ENCODE measurements at places on chromosomes 5 and 9.

DNA sequence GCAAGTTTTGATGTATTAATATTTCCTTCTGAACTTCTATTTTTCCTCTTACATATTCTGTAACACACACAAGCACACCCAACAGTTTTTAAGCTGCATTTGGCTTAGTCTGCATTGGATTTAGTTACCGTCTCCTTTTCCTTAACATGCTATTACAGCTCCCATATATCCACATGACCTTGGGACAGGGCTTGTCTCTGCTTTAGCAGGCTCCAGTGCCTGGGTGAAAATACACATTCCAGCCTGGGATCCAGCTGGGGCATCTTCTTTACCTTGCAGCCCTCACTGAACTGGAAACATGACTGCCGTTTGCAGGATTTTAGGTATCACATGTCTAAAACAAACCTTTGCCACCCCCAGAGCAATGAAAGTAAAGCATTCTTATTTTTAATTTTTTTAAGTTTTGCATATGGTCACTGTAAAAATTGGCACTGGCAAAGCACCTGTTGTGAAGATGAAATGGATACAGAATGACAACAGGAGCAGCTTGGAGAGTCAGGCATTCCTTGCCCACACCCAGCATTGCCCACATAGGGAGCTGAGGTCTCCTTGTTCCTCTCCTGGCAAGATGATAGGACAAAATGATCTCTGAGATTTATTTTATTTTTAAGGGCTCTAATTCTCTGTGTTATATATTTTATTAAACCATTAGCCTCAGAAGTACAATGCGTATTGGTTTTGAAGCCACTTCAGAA, 4.0 kb downstream of the GADD45G start:
- no peak for DNase-seq

GRCh38 chr5:125245216-125245615, 498.8 kb upstream of the ZNF608 start:
- DNase-seq, result no peak

GRCh38 chr5:125348221-125348692, 601.8 kb upstream of the ZNF608 start:
- no peak for DNase-seq

DNA sequence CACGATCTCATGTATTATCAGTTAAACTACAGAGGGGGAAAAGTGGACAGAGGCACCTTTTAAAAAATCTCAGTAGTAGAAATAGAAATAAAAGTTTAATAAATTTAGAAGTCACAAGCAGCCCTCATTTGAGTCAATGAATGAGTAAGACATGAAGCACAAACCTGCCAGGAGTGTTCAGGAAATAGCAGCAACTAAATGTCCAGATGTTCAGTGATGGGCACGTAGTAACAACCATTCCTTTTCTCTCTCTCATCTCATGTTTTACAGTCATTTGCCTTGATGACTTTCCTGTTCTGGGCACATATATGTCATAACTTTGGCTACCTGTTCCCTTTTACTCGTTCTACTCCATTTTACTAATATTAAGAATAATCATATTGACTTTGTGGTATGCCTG, 17.7 kb downstream of the ISOC1 start:
- no peak for DNase-seq

DNA sequence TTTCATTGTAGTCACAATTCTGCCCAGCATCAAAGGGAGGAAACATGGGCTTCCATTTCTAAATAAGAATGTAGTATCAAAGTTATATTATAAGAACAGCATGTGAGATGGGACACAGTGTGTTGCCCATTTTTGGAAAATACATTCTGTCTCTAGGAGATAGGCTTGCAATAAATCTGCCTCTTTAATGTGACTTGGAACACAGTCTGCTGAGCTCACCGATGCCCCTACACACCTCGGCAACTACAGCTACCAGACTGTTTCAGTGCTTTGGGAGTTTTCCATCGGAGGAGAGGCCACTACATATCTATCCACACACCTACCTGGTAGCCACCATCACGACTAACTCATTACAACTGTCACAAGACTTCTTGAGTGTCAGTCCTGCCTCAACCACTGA, 18.9 kb upstream of the FCHO2 start:
- no peak for DNase-seq

GRCh38 chr5:106459541-106459940, 1211.2 kb downstream of the EFNA5 start:
- no peak for DNase-seq

GRCh38 chr9:116491219-116491618, 195.9 kb upstream of the TRIM32 start:
- DNase-seq, result no peak

- DNase-seq, result no peak
Observed at GRCh38 chr5:175663186-175664184, 5.6 kb downstream of the HRH2 start.

DNA sequence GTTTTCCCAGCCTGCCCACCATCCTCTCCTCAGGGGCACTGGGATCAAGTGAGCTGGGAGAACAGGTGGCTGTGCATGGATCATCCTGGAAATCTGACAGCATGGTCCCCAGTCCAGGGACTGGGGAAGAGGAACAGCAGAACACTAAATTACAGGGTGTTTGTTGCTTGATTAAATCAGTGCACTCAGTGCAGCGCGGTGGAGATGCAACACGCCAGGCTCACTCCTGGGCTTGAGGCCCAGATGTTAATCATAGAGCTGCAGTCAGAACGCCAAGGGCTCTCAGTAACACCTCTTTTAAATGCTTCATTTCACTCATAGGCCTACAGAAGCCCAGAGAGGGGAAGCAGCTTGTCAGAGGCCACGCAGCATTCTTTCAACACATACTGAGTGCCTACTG, 14.2 kb upstream of the LARP1 start:
- no peak for DNase-seq

DNA sequence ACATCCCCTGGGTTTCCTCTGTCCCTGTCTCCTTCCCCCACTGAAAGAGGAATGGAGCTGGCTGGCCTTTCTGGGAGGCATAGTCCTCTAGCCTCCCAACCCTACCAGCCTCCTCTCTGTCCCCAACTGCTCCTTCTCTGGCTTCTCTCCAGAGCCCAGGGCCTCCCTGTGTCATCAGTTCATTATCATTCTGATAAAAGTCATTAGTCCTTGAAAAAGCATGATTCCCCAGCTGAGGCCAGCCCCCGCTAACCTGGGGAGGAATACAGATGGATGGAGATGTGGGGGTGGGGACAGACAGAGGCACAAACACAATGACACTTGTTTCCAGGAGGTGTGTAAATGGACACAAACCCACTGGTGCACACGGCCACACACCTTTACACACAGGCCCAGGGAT, 73.6 kb upstream of the HSPA9 start:
- no peak for DNase-seq

DNA sequence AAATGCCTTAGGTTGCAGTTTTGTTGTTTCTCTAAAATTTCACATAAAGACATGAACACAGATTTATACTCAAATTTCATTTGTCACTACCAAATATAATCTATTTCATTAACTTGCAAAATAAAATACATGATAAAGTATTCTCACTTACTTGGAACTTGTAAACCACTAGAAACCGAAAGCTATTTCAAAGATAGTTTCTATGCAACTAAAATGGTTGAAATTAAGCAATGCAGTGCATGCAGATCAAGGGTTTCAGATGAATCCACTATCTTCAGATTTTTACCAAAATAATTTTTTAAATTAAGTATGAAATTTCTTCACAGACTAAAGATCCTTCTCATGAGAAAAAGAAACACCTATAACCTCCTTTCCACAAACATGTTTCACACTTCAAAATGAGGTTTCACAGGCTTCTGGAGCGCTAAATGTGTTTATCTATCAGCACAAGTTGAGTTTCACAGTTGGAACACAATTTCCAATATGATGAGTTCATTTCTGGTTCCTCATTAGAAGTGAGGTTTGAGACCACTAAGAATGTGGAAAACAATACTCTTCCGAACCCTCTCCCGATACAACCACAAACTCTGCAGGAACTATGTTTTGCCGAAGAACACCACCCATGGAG, 63.9 kb downstream of the EPB41L4A start:
- DNase-seq, result peak; percentile 5

- no peak for DNase-seq
Observed at GRCh38 chr5:37002176-37002751, 125.7 kb downstream of the NIPBL start.

DNA sequence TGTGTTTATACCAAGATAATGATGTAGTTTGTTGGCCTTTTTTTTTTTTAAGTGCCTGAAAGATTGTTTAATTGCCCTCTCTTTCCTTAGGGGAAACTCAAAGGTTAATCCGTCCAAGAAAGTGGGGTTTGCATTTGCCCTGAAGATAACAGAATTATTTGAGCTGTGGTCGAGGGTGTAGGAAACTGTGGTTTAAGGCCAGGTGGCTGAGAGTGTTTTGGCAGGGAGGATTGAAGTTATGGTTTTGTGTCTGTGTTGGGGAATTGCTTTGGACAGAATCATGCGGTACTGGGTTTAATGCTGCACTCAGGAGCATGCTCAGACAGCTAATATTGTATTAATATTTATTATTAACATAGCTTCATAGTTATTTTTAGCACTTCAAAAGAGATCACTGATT, 509.8 kb downstream of the EBF1 start:
- DNase-seq, result no peak

DNA sequence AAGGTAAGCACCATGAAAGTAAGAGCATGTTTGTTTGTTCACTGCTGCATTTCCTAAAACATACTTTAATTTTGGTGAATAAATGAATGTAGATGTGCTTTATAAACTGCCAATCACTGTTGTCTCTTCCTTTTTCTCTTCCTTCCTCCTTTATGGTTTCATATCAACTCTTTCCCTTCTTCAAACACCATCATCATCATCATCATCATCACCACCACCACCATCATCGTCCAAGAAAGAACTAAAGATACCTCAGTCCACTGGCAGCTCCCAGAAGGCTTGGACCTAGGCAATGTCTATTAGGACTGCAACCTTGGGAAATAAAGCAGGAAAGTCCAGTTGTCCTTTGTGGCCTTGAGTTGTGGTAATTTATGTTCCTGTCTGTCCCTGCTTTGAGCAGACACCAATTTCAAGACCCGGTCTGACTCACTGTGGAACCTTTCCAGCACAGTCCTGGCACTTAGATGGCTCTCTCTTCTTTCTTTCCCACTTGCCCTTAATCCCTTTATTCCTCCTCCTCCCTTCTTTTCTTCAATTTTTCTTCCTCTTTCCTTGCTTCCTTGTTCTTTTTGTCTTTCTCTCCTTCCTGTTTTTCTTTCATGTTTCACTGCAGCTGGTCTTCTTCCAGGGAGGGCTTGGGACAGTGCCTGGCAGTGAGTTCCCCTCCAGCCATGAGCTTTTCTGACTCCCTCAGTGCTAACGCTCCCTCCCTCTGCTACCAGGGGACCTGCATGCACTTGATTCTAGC, 99.3 kb downstream of the ANGPTL2 start:
- no peak for DNase-seq

DNA sequence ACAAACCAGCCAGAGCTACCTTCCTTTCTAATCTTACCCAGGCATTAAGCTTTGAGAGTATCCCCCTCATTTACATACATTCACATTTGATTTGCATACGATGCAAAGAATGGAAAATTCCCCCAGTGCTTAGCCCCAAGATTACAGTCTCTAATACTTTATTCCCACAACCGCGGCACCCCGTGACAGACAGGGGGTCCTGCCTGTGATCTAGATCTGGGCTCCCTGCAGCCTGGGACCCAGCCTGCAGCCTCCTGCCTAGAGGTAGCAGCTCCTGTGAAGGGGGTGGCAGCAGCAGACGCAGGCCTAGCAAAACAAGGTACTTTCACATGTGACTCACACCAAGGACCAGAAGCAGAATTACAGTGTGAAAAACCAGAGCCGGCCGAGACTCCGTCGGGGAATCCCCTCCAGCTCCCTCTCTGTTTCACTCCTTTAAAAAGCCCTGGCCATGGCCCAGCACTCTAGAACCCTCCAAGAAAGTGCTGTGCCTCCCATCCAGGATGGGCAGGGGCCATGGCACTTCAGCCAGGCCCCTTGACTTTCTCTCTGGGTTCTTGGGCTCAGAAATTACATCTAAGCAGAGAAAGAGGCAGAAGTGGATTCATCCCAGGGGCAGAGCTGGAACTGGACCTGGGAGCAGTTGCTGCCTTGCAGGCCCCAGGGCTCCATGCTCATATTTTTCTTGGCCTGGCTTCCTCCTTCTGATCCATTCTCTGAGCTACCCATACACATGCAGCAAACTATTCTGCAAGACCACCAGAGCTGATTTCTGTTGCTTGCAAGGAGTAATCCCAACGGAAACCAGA, 14.0 kb upstream of the TCF7 start:
- DNase-seq, result peak; percentile 89

- no peak for DNase-seq
Observed at GRCh38 chr9:114483499-114483898, 21.8 kb downstream of the WHRN start.

- DNase-seq, result no peak
Observed at GRCh38 chr5:151427258-151427657, 20.1 kb upstream of the SLC36A1 start.

- no peak for DNase-seq
Observed at GRCh38 chr9:14640967-14641366, 52.3 kb downstream of the ZDHHC21 start.

DNA sequence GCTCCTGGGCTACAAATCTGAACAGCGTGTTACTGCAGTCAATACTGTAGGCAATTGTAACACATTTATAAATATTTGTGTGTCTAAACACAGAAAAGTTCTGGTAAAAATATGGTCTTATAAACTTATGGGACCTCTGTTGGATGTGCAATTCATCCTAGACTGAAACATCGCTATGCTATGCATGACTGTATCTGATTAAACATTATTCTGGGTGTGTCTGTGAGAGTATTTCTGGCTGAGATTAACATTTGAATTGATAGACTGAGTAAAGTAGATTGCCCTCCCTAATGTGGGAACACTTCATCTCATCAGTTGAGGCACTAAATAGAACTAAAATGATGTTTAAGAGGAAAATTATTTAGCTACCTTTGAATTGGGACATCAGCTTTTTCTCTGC, 24.3 kb upstream of the PRDM9 start:
- no peak for DNase-seq

DNA sequence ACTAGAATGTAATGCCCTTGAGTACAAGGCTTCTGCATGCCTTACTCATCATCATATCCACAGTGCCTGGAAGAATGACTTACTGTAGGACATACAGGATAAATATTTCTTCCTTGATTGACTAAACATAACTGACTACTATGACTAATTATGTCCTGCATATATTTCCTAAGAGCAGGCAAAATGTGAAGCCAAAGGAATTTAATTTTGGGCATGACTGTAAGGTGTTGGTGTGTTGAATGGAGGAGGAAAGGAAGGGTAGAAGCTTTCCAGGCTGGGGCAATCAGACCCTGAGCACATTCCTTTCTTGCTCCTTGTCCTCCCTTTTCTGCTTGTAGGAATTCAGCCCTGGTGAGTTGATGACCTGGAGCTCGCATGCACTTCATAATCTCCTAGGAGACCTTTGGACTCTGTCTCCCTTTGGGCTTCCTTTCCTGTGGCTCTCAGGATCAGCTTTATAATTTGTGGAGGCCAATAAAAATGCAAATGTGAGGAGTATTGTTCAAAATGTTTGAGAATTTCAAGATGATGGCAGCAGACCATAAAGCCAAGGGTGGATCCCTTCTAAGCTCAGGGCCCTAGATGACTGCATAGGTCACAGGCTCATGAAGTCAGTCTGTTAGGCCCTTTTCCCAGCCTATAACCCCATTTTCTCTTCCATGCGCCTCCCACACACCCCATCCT, 174.0 kb downstream of the HMHB1 start:
- no peak for DNase-seq

GRCh38 chr5:173806270-173807035, 81.7 kb upstream of the CPEB4 start:
- no peak for DNase-seq

Data from CD4-positive, alpha-beta T cell treated with Interleukin-17A for 1 hour (primary cell).